ENCODE measurements at places on chromosomes 6 and 20.

DNA sequence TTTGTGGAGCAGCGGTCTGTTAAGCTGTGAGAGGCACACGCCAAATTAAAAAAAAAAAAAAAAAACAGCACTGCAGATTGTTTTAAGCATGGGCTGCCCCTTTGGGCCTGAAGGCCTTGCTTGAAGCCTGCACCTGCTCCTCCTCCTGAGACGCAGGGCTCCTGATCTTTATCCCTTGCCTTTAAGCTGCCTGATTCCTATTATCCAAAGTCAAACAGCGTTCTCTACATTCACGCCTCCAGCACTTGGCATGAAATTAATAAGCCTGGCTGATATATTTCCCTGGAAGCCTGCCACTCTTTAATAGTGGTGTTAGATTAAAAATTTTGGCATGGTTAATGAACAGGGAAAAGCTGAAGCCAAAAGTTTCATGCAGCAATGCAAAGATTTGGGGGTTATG lies 163.9 kb downstream of the FAXC start:
- no peak for DNase-seq

DNA sequence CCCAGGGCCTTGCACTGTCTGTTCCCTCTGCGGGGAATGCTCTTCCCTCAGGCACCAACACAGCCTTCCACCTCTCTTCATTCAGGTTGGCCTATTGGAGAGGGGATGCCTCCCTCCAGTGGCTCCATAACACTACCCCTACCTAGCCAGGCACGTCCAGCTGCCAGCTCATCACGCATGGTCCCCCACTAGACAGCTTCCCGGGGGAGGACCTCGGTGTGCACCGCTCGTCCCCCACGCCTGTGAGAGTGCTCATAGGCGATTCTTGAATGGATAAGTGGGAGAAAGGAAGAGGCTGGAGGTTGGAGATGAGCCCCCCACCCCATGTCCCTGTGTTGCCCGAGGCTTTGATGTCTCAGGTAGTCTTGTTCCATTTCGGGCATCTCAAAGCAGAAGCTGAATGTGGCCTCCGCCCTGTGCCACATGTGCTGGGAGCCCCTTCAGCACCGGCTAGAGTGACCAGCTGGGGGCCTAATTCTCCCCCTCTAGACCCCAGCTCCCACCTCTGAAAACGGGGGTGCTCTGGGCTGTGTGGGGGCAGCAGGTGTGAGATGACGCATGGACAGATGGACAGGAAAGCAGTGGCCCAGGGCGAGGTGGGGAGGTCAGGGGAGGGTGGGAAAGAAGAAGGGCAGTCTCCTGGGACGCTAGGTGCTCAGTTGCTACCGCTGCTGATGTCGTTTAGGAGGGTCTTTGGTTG lies 333.0 kb downstream of the TAF4 start:
- no peak for DNase-seq

GRCh38 chr6:45727228-45727627 lies 288.4 kb downstream of the CLIC5 start:
- no peak for DNase-seq

- no peak for DNase-seq
Observed at GRCh38 chr6:31886541-31886991, 7.8 kb upstream of the SLC44A4 start.

- DNase-seq: no peak
Observed at GRCh38 chr6:35665573-35665972, 23.1 kb downstream of the FKBP5 start.

DNA sequence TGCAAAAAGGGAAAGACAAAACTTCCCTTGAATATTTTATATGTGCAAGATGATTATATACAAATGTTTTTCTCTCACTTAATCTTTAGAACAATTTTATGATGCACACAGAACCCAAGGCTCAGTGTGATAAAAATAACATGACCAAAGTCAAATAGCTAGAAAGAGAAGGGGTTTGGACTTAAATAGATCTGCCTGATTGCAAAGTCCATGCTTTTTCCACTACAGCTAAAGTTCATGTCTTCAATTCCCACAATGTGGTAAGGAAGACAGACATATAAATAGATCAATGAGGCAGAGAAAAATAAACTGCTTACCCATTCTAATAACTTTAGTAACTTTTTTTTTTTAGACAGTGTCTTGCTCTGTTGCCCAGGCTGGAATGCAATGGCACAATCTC lies 143.8 kb downstream of the CDK19 start:
- no peak for DNase-seq

DNA sequence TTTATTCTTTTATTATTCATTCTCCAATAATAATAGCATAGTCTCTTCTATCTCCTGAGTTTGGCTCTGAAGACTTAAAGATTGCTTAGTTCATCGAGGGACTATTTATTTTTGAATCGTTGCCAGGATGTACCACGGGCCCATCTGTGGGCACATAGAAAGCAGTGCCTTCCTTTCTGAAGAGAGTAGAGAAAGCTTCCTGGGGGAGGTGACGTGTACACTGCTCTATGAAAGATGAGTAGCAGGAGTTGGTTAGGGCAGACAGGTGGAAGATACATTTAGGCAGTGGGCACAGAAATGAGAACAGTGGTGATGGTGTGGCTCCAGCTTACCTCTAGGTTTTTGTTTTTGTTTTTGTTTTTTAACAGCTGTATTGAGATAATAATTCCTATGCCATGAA lies 98.4 kb downstream of the CDKAL1 start:
- DNase-seq: no peak

- DNase-seq: no peak
Observed at GRCh38 chr6:21496196-21496595, 97.4 kb upstream of the SOX4 start.

GRCh38 chr6:4510906-4511640 lies 265.1 kb upstream of the CDYL start:
- no peak for DNase-seq

- DNase-seq: no peak
Observed at GRCh38 chr20:57322476-57322875, 7.1 kb upstream of the SPO11 start.

- DNase-seq: no peak
Observed at GRCh38 chr6:25630508-25631278, 21.3 kb upstream of the SCGN start.

GRCh38 chr20:63552481-63553249 lies 1.3 kb upstream of the FNDC11 start:
- DNase-seq: no peak

DNA sequence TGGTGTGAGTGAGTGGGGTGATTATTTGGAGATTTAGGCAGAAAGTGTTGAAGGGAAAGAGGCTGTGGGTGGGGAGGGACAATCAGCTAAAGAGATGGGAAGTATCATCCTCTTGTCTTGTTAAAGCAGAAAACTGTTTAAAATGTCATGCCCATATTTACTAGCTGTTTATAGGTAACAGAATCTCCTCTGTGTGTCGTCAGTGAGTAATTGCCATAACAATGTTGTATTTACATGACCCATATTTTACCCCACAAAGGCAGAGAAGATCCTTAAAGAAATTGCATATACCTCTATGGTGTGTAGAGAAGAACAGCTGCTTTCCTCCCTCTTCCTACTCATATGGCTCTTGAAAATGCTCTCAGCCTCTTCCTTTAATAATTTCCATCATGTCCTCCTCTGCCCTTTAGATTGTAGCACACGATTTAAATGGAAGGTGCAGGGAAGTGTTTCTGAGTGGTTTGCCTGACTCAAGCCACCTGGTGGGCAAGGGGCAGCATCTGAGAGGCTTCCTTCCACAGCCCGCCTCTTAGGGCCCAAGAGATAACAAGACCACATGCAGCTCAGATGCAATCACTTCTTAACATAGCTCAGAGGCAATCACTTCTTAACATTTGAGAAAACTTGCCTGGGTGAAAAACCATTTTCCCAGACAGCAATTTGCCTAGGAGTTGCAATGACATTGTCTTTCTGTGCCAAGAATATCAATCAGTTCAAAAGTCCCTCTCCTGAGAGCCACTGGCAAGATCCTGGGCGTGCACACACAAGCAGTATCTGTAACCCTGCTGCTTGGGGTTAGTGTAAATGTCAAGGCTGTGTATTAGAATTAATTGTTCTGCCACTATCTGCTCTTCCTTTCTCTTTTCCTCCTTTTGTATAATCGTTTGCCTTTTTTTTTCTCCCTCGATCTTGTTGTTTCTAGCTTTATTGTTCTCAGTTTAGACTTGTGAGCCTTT lies 44.1 kb upstream of the EDN1 start:
- no peak for DNase-seq

DNA sequence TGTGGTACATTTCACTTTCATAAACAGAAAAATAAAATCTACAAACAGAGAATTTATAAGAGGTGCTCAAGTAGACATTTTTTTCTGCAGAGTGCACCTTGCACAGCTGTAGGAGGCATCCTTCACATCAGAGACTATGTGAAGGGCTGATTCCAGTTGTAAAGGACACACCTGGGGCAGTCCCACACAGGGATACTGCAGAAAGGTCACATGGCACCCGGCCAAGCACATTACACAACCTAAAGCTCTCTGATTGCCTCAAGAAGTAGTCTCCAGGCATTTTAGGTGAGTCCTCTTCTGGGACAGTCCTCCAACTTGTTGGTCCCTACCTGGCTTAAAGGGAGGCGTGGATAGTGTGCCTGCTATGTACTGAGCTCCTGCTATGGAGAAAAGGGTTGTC lies 502.9 kb upstream of the NOX3 start:
- DNase-seq: no peak

DNA sequence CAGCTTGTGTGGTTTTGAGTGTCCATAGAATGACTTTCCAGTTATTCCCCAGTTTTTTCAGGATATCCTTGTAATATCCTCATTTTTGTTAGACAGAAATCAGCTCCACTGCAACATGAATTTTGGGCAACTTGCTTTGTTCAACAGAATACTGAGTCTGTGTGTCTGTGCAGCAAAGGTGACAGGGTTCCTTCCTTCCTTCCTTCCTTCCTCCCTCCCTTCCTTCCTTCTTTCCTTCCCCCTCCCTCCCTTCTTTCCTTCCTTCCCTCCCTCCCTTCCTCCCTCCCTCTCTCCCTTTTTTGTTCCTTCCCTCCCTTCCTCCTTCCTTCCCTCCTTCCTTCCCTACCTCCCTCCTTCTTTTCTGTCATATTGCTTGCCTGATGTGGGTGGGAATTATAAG lies 496.5 kb downstream of the EPM2A start:
- no peak for DNase-seq

DNA sequence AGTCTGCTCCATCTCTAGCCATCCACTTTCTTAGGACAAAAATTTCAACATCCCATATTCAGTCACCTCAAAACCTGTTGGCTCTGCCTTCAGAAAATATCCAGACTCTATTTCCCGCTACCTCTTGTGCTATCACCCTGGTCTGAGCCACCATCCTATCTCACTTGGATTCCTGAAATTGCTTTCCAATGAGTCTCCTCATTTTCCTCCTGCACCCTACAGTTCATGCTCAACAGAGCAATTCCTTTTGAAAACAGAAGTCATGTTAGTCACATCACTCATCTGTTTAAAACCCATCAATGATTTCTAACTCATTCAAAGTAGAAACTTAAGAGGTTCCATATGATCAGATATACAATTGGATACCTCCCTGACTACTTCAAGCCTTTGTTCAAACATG lies 229.9 kb downstream of the ADGRG6 start:
- no peak for DNase-seq

DNA sequence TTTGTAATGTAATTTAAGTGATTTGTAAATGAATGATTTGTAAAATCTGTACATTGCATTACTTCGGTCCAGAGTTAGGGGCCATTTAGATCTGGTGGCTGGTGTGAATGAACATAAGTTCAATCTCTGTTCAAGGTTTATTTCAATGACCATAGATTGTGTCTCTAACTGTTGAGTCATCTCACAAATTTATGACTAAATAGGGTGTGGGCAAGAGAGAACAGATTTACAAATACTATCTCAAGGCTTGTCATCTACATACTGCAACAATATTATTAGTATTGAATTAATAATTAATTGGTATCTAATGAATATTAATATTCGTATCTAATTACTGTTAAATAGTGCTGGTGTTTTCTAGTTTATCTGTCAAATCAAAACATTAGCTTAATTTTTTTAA lies 115.3 kb upstream of the EDN1 start:
- peak; percentile 62 for DNase-seq

DNA sequence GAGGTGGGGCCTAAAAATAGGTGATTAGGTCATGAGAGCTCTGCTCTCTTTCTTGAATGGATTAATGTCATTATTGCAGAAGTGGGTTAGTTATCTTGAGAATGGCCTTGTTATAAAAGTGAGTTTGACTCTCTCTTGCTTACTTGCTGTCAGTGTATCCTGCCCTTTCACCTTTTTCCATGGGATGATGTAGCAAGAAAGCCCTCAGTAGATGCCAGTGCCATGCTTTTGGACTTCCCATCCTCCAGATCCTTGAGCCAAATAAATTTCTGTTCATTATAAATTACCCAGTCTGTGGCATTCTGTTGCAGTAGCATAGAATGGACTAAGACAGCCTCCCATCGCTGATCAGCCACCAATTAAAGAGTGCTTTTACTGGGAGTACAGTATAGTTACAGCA lies 40.1 kb downstream of the UTRN start:
- no peak for DNase-seq
